ENCODE measurements at places on chromosomes 12 and 14.

DNA sequence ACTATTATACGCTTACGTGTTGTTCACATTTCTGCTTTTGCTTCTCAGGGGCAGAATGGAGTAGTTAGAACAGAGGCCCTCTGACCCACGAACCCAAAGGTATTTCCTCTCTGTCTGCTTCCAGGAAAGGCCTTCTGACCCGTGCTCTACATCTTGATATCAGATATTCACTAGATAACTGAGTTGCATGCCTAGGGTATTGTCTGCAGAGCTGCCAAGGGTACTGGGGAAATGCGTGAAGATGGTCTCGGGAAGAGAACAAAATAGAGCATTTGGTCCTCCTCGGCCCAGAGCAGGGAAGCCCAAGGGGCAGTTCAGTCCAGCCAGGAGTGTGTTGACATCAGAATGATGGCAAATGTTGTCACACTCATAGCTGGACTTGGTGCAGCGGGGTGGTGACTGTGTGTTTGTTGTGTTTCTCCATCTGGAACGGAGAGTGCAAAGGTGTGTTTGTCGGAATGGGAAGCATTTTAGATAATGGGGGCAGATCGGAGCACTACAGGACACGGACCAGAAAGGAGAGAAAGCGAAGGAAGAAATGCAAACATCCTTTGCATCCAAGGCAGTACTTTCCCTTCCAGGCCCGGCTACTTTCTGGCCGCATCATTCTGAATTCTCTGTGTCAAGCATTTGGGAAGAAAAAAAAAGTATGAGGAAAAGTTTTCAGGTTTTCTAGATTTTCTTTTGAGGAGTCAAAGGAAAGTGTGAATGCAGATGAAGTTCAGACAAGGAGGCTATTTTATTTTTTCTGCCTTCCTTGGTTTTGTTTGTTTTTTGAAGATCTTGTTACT, 8.1 kb downstream of the GLT1D1 start:
- DNase-seq: no peak

- peak; percentile 80 for DNase-seq
Observed at GRCh38 chr12:84463741-84464495, 448.7 kb downstream of the SLC6A15 start.

DNA sequence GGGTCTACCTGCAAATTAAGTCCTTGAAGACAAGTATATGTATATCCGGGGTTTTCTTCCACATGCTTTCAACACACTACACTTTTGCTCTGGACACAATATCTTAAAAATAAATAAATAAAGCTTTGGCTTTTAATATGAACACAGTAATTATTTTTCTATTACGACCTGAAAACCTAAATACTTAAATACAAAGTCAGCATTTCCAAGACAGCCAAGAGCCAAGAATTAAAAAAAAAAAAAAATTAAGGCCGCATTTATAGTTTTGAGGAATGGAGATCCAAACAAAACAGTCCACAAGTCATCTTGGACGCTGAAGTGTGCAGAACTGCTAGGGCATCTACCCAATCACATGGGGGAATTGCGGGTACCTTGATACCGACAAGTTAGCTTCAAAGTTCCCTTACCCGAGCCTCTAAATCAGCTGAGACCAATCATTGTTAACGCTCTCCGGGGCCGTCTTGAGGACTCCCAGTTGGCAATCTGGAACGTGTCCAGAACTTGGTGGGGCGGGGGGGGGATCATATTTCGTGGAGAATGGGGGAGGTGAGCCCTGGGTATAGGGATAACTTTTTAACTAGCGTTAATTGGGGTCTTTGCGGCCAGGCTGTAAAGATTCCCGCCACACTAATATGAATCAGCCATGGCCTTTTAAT, 731 bp upstream of the PCNX4 start:
- peak; percentile 26 for DNase-seq

- DNase-seq: no peak
Observed at GRCh38 chr12:99985129-99985570, 414 bp upstream of the ANKS1B start.

GRCh38 chr12:84911271-84912197, 1.1 kb downstream of the SLC6A15 start:
- peak; percentile 51 for DNase-seq

GRCh38 chr14:35760143-35760542, 49.0 kb downstream of the RALGAPA1 start:
- no peak for DNase-seq

- no peak for DNase-seq
Observed at GRCh38 chr12:110862329-110862728, 15.5 kb downstream of the CCDC63 start.

DNA sequence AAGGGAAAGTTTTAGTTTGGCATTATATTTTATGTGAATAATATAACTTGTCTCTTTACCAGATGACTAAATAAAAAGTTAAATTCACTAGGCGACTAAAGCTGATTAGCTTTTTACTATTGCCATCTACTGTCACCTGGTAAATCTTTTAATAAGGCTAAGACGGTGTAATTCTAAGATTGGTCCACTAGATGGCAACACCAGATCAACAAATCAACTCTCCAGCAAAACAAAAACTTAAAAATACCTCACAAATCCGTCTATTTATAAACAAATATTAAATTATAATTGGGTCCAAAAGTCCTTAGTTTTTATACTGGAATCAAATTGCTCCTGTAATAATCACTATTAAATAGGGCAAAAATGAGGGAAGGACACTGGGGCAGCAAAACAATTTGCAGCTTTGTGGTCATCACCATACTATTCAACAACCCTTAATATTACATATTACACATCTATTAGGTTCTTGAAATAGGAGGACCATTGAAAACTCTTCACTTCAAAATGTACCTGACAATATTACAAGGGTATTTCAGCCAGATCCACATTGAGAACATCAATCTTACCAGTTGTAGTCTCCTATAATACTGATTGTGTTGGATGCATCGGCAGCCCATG, 47.9 kb downstream of the GALC start:
- peak; percentile 20 for DNase-seq

DNA sequence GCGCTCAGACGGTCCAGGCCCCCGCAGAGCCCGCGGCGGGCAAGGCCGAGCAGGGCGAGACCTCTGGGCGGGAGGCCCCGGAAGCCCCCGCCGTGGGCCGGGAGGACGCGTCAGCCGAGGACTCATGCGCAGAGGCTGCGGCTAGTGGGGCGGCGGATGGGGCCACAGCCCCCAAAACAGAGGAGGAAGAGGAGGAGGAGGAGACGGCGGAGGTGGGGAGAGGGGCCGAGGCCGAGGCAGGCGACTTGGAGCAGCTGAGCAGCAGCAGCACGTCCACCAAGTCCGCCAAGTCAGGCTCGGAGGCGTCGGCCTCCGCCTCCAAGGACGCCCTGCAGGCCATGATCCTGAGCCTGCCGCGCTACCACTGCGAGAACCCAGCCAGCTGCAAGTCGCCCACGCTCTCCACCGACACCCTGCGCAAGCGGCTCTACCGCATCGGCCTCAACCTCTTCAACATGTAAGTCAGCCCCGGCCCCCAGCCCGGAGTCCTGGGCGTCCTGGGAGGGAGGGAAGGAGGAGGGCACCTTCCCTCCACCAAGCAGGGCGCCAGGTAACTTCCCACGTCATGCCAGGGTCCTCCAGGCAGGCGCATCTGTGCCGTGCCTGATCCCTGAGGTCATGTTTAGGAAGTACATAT, 72.4 kb downstream of the IQSEC3 start:
- no peak for DNase-seq

DNA sequence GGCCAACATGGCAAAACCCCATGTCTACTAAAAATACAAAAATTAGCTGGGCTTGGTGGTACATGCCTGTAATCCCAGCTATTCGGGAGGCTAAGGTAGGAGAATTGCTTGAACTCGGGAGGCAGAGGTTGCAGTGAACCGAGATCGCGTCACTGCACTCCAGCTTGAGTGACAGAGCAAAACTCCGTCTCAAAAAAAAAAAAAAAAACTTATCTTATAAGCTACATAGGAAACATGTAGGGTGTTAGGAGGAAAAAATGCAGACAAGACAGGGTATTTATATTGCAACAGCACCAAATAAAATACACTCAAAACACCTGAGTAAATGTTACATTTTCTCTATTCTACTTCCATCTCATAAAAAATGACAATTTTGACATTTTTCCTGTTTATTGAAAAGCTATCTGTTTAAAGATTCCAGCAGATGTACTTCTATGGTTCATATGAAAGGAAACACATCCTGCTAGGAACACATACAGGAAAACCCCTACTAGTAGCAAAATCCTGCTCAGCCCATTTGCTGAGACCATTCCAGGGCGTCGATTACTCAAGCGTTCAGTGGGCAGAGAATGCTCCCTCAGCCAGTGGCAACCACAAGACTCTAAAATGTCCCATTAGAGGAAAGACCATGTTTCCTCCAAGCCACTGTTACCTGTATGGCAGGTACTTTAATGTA, 19.7 kb downstream of the CORO1C start:
- no peak for DNase-seq

GRCh38 chr12:59396919-59397318, 198.9 kb upstream of the SLC16A7 start:
- no peak for DNase-seq

- DNase-seq: no peak
Observed at GRCh38 chr12:68271346-68271745, 17.9 kb upstream of the IL22 start.

DNA sequence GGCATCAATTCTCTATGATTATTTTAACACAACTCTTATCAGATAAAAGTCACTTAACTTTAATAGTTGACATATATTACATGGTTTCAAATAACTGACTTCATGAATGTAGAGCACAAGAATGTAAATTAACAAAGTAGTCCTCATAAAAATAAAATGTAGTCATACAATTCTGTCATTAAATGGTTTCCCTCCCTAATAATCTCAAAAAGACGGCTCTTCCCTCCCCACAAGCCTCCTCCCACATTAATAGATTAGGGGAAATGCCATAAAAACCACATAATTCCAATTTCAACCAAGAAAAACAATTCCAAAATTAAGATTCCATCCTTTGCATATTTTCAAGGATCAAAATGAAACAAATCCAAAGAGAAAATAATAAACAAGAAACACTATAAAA, 36.7 kb downstream of the SPTLC2 start:
- DNase-seq: no peak

DNA sequence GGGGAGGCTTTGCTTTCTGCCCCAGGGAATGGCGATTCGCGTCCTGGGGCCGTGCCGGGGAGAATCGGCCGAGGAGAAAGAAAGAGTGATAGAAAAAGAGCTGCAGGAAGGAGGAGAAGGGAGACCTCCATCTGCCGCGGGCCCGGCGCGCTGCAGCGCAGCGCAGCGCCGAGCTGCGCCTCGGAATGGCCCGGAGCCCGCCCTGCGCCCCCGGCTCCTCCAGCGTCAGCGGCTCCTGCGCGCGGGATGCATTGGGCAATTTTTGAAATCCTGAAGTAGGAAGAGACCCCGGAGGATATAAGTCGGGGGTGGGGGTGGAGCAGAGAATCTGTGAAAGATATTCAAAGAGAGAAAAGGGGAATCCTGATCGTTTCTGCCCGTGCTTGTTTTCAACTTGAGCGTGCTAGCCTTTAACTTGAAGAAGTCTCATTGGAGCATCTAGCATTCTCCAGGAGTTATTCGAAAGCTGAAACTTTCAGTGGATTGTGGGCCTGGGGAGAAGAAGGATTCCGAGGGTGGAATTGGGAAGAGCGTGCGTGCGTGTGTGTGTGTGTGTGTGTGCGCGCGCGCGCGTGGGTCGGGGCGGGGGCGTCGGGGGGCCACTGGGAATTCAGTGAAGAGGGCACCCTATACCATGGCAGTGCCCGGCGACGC, 441 bp downstream of the PDE3A start:
- DNase-seq: no peak

GRCh38 chr14:73712540-73713180, 1.5 kb downstream of the PNMA1 start:
- DNase-seq: no peak

DNA sequence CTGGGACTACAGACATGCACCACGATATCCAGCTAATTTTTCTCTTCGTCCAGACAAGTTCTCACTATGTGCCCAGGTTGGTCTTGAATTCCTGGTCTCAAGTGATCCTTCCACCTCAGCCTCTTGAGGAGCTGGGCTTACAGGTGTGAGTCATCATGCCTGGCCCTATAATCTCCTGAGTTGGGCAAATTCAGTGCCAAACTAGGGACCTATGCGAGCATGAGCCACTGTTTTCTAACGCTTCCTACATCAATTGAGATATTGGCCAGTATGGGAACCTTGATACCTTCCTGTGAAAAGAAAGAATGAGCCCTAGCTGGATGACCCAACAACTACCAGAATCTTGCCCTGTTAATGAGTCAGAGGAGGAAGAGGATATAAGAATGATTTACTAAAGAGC, 585.2 kb downstream of the C12orf50 start:
- DNase-seq: no peak

DNA sequence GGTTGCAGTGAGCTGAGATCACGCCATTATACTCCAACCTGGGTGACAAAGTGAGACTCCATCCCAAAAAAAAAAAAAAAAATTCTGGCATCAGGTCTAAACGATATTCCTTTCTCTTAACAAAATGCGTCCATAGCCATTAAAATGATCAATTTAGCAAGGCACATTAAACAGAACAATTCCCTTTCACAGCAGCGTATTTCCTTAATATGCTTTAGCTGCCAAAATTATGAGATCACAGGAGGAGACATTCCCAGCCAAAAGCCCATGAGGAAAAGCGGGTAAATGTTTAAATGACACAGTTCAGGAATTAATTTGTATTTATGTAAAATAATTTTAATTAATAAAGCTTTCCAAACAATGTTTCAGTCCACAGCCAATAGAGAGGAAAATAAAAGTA, 43.0 kb upstream of the SELPLG start:
- DNase-seq: no peak

DNA sequence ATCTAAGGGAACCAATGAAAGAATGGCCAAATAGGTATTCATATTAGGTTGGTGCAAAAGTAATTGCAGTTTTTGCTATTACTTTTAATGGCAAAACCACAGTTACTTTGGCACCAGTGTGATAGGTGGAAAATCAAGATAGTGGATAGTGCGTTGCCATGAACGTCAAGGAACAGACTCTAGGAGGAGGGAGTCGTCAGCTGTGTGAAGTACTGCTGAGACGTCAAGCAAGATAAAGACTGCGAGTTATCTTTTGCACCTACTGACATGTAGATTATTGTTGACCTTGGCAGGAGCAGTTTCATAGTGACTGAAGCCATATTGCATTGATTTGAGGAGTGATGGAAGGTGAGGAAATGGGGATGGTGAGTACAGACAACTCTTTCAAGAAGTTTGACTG, 8.3 kb downstream of the YLPM1 start:
- DNase-seq: no peak
